T-helper 22 cell (primary cell): ENCODE measurements at places on chromosomes 1 and 21.

GRCh38 chr1:15381805-15382204 lies 27.9 kb upstream of the EFHD2 start:
- no peak for DNase-seq

DNA sequence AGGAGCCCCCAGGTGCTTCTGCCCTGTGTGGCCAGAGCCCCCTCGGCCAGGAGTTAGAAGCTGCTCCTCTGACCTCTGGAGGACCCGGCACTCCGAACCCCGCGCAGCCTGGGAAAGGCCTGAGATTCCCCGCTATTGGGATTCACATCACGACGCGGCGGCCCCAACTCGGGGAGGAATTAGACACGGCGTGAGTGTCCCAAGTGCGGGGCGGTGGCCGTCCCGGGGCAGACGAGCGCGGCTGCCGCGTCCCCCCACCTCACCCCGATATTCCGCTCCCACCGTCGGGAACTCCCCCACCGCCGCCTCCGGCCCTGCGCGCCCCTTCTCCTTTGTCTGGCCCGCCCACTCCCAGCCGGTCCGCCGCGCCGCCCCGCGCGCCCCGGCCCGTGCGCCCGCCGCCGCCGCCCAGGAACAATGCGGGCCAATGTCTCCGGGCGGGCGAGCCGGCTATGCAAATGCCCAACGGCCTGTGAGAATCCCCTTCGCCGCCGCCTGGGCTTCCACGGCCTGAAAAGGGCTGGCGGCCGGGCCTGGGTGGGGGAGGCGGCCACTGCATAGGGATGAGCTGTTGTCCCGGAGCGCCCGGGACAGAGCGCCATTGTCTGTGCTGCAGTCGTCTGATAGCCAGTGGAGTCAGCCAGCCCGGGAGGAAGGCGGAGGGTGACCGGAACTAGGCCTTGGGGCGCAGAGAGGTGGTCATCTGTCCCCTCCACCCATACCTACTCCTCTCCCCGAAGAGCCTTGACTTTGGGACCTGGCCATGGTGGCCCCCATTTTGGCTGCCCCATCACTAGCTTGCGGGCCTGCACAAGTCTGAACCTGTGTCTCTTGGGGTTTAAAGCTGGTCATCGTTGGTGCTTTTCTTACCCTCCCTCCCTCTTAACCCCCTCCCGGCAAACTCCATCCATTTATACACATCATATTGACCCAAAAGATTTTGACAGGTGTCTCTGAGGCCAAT lies 19.4 kb downstream of the RHBG start:
- no peak for DNase-seq

DNA sequence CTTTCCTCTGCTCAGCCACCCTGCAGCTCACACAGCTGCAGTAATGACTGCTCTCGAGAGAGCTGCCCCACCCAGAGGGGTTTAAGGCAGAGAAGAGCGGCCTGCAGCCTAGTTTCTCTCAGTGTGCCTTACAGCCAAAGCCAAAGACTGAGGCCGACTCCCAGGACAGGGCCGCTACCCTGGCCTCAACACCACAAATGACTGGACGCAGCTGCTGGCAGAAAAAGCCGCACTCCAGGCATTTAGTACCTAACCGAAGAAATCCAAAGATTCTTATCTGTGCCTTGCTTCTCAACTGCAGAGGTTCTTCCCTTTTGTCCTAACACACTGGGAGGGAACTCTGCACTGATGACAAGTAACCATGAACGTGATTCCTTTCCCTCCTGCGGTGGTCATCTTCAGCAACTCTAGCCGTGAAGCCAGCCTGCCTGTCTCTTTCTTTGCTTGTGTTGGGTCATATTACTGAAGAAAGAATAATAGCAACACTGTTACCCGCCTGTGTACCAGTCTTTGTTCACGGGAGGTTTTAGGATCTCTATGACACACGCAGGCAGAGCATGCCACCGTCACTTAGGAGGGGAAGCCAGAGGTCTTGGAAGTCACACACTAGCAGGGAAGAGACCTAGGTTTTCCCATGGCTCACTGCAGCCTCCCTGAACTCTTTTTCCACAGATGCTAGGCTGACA lies 202.7 kb downstream of the RHOU start:
- no peak for DNase-seq

- DNase-seq: no peak
Measured at GRCh38 chr1:110719908-110720307, 45.2 kb upstream of the KCNA3 start.

DNA sequence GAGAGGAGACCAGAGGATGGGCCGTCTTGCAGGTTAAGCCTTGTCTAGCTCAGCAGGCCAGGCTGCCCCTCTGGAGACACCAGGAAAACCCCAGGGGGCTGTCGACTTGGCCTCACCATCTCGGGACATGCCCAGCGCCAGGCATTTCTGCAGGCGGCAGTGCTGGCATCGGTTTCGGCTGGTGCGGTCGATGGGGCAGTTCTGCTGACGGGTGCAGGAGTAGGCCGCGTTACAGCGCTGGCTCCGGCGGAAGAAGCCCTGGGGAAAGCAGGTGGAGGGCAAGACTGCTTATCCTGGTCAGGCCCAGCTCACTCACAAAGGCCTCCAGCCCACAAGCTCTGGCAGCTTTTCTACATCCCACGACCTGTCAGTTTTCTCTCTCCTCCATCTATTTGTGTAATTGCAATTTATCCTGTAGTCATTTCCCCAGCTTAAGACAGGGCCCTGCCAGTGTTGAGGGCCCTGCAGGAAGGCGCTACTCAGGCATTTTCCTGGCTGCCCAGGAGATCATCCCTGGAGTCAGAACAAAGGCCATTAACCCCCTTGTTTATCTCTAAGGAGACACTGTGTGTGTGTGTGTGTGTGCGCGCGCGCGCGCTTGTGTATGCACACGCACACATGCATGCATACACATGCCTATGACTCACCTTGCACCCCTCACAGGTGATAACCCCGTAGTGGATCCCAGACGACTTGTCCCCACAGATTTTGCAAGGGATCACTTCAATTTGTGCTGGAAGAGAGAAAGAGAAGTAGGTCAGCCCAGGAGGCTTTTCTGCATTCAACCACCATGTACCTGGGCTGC lies 11.5 kb upstream of the LINGO4 start:
- DNase-seq: no peak

DNA sequence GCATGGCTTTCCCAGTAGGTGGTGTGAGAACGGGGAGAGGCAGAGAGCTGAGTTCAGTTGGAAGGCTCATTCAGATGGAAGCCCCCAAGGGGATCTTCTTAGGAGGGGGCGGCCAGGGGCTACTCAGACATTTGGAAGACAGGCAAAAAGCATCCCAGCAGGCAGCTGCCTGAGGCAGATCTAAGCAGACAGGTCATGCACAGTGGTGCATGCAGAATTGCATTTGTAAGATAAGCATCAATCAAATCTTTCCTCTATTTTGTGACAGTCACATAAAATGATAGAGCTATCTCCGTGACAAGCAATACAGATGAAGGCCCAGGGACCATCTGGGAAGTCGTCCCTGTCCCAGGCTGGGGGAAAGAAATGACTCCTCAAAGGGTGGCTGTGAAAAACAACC lies 3.8 kb downstream of the RAB3B start:
- DNase-seq: no peak

GRCh38 chr21:43269440-43269839 lies 100.6 kb downstream of the CRYAA start:
- DNase-seq: peak; percentile 15

DNA sequence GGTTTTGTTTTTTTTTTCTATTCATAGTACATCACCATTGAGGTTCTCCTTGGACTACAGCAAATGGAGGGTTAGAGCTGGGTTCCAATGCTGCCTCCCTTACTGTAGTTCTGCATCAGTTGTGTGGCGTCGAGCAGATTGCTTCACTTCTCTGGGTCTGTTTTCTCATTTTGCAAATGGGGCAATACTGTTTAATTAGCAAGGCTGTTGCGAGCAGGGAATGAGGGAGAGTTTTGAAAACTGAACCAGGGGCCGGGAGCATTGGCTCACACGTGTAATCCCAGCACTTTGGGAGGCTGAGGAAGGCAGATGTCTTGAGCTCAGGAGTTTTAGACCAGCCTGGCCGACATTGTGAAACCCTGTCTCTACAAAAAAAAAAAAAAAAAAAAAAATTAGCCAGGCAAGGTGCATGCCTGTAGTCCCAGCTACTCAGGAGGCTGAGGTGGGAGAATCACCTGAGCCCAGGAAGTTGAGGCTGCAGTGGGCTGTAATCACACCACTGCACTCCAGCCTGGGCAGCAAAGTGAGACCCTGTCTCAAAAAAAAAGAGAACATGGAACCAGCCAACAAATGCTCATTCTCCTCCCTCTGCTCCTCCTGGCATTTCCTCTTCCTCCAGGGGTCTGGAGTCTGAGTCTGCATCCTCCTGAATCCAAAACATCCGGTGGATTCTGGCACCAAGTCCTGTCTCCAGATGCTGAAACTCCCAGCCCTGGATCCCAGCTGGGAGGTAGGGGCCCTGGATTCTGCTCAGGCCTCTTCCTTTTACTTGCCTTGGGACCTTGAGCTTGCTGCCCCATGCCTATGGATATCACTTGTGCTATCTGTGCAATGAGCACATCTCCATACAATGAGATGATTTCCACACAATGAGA lies 3.7 kb upstream of the PLOD1 start:
- no peak for DNase-seq

DNA sequence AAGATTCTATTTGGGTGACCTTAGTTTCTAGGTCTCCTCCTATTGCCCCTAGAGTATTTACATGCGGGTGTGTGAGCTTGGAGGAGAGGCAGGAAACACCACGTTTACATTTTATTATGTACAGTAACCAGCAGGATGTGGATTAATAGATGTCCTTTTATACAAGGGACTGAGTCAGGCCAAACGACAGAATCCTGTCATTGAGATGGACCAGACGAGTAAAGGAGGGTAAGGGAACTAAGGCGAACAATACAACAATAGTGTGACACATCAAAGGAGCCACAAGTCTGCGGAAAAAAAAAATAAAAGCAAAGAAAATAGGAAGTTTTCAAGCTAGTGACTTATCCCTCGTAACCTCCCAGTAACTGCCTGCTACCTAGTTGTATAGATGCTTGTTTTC lies 151.1 kb downstream of the GABPA start:
- no peak for DNase-seq

- no peak for DNase-seq
Measured at GRCh38 chr1:96416701-96417444, 304.7 kb upstream of the PTBP2 start.

DNA sequence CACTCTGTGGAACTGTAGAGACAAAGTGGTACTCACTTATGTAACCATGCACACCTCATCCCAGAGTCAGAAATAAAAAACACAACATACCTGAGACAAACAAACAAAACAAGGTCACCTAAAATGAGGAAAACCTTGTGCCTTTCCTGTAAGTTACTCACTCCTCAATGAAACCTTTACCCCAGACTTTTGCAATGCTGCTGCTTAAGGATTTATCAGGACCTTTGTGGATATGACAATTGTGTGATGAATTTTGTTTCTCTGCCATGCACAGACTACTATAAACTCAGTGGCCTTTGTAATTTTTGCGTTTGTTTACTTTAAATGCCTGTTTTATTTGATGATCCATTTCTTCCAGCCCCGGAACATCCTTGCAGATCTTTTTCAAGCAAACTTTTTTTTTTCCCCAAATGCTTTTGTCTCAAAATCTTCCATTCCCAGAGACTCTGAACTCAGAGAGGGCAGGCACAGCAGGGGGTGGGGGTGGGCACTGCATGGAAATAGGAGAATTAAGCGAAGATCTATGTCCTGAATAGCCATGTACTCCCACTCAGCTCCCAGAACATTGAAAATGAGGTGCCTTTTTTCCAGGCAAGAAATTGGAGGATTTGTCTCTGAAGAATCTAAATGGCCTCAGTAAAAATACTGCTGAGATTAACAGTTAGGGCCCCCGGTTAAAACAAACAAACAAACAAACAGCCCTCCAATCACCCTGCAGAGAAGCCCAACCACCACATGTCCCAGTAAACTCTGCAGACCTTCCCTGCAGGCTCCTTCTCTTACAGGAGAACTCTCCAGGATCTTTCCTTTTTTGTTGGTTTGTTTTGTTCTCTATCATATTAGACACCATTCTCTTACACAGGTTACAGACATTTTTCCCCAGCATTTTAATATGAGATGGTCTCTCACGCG lies 22.6 kb upstream of the SIM2 start:
- DNase-seq: no peak

- no peak for DNase-seq
Measured at GRCh38 chr1:110783292-110783918, 89.5 kb upstream of the CD53 start.

DNA sequence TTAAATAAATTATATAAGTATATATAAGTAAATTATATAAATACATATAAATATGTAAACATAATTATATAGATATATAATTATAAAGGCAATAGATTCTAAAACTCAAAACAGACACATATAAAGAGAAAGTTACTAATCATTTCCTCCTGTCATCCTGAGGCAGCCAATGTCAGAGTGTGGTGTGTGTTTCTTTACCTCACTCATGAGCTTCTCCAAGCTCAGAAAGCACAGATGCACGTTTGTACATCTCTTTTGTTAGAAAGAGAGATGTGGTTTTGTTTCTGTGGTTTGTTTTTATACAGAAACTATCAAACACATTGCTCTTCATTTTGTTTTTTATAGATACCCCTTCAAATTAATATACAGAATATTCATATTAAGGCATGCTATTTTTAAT lies 594.8 kb downstream of the USP25 start:
- DNase-seq: no peak

DNA sequence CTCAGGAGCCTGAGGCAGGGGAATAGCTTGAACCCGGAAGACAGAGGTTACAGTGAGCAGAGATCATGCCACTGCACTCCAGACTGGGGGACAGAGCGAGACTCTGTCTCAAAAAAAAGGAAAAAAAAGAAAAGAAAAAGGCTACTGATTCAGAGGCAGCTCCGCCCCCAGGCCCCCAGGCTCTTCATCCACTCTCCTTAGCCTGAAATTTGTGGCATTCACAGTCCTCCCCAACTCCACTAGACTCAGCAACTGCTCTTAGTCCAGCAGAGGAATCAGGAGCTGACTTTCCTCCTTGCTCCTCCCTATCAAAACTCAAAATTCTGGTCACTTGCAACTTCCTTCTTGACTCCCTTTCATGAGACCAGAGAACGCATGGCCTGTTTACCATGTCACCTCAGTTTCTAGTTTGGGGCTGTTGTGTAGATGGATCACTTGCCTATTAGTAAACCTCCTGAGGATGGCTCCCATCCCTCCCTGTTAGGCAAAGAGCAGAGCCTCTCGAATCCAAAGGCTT lies 27.1 kb downstream of the PCAT6 start:
- no peak for DNase-seq
